ENCODE measurements at places on chromosomes 3 and 15.

DNA sequence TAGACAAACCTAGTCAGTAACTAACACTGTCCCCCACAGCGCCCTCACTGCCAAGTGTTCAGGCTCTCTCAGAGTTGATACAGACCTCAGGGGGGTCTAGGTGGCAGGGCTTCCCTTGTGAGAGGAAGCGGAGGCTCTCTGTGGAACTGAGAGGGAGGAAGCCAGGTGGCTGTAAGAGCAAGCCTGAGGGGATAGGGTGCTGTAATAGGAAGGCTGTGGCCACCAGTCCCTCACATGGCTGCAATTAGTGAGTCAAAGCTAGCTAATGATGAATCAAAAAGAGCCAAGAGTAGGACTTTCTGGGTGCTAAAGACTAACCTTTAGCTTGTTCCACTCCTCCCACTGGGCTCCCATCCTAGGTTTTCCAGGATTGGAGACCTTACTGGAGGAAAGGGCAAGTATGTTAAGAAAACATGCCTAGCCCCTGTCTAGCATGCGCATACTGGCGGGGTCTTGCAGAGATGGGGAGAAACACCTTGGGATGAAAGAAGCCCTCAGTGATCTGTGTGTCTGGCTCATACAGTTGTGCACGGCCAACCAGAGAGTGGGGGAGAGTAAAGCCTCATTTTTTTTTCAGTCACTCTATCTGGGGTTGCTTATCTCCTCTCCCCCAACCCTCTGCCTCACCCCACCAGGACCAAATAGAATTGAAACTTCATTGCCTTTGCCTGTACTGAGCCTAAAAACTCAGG is 13.3 kb upstream of the SOX2 start:
- DNase-seq, result no peak

DNA sequence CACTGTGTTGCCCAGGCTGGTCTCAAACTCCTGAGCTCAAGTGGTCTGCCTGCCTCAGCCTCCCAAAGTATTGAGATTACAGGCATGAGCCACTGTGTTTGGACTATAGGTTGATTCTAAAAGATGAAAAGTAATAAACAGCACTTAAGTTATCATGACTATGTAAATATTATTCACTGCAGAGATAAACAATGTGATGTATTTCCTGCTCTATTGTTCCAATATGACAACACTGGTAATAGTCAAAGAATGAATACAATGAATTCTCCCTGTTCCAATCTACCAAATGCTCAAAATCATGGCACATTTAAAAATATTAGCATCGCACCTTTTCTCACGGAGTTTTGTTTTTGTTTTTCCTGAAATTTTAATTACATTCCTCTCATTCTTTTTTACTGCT is 36.8 kb upstream of the TBL1XR1 start:
- DNase-seq, result no peak

DNA sequence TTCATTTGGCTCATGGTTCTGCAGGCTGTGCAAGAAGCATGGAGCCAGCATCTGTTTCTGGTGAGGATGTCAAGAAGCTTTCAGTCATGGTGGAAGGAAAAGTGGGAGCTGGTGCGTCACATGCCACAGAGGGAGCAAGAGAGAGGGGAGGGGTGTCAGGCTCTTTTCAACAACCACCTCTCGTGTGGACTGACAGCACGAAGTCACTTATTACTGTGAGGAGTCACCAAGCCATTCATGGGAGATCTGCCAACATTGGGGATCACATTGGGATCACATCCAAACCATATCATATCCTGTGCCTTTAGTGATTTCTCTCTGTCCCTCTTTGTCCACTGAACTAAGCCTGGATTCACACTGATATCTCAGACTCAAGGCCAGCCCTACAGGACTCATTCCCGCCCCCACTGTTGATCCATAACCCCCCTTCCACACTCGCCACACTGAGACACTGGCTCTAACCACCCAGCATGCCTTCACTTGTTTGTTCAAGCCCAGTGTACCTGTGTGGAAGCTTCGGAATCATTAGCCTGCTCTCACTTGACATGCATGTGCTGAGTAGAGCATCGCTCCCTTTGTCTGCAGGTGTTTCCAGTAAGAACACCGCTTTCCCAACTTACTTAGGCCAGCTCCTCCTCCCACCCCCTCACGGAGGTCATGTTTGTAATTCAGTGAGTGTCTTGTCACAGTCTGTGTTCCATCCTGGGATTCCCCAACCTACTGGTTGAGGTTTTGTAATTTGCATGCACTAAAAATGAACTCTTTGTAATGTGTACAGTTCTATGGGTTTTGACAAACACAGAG is 132.2 kb downstream of the KLF13 start:
- DNase-seq, result no peak

- no peak for DNase-seq
Measured at GRCh38 chr3:8482960-8483665, 18.5 kb upstream of the LMCD1 start.

DNA sequence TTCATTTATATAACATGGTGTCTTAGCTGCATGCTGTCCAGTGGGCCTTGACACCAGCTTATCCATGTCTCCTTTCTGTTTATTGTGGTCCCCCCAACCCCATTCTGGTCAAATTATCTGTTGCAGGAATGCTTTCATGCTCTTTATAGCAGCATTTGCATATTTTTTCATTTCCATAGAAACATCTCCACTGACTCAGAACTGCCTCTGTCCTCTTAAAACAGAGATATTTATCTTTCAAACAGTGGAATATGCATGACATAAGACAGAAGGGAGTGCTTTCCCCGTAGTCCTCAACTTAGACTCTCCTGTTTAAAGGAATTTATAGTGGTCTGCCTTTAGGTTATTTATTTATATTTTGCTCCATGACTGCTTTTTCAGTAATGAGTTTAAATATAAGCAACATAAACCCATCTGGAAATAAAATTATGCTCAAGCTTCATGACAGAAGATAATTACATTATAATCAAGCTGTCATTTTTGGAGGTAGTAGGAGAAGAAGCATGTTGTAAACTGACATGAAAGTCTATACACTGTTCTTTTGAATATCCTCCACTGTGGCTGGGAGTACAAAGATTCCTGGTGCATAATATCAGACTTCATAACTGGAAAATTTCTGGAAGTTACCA is 179.5 kb upstream of the CD96 start:
- no peak for DNase-seq

GRCh38 chr3:43146599-43146998 is 40.7 kb upstream of the POMGNT2 start:
- DNase-seq, result no peak

DNA sequence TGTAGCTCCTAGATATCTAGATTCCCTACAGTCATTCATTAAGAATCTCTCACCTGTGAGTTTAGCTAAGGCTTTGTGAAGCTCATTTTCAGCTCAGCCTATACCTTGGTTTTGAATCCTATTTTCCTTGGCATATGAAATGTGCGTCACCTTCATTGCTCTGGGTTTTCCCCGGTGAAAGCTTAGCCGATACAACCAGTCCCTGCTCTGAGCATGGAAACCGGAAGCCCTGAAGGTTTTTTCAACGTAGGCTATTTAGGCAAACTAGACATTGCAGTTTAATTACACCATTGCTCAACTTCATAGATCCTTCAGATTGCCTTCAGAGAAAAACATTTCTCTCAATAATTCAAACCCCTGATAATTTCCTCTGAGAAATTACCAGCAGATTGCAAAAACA is 206.8 kb upstream of the TPRG1 start:
- DNase-seq, result no peak

GRCh38 chr3:169213956-169214355 is 449.6 kb downstream of the MECOM start:
- DNase-seq, result no peak

DNA sequence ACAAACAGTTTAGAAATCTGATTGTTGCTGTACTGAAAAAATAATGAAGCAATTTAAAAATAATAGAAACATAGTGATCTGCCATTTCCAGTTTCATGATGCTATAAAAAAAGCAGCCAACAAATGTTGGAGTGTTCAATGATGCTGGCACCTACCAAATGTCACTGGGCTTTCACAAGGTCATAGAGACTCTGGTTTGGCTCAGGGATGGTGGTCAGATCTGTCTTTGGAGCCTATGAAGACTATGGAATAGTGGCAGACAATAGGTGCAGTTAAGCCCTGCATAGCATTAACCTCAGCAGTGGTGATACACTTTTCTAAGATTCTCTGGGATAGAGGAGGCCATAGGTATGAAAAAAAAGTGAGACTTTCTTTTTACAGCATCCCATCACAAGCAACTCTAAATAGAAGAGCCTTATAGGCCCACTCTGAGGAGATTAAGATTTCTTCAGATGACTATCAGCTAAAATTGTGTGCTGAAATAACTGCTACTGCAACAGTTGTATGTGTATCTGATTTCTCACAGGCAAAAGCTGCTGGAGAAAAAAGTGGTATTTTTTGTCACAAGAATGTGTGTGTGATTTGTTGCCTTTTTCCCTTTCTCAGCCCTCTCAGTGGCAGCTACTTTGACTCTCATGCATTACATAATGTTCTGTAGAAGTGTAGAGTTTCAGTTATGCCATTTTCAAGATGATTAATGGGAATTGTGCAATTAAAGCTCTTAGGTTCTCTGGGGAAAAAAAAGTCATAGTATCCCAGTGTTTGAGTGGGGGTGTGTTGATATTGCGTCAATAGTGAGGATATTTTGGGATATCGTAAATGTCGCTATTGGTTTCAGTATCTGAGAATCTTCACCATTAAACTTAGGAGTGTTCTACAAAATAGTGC is 137.4 kb downstream of the MBNL1 start:
- no peak for DNase-seq

GRCh38 chr15:84402856-84403608 is 167.5 kb downstream of the GOLGA6L4 start:
- DNase-seq, result no peak

- no peak for DNase-seq
Measured at GRCh38 chr3:181896605-181897004, 184.9 kb downstream of the SOX2 start.

DNA sequence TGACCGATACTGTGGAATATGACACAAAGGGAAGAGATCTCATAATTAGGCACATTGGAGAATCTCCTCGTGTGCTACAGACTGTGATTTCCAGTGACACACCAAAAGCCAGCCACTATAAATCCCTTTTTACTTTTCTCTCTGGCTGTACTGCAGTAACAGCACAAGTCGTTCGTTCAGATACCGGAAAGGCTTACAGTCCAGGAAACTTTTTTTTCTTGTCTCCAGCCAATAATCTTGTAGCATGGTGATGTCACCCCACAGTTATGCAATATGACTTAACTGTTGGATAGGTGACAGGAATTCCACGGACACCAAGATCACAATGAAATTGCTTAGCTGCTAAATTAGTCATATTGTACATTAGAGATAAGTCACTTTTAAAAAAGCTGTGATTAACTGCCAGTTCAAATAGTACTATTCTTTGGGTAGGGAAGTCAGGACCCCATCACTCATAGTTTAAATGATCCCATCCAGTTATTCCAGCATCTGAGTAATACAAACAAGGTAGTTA is 36.3 kb upstream of the TSC22D2 start:
- no peak for DNase-seq

DNA sequence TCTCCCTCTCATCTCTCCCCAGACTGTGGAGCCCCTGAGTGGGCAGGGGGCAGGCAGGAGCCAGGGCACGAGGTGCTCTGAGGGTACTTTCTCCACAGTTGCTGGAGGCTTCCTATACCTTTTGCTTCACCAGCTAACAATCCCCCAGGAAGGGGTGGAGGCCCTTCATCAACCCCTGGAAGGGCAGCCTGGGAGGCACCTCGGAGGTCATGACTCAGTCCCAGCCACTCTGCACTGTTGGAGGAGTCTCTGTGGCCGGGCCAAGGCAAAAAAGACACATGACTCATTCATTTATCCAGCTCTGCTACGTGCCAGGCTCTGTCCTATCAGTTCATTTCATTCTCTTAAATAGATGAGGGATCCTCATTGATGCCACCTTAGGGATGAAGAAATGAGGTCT is 15.6 kb upstream of the KY start:
- DNase-seq, result no peak

GRCh38 chr15:81942655-81943195 is 103.1 kb downstream of the MEX3B start:
- DNase-seq, result no peak

DNA sequence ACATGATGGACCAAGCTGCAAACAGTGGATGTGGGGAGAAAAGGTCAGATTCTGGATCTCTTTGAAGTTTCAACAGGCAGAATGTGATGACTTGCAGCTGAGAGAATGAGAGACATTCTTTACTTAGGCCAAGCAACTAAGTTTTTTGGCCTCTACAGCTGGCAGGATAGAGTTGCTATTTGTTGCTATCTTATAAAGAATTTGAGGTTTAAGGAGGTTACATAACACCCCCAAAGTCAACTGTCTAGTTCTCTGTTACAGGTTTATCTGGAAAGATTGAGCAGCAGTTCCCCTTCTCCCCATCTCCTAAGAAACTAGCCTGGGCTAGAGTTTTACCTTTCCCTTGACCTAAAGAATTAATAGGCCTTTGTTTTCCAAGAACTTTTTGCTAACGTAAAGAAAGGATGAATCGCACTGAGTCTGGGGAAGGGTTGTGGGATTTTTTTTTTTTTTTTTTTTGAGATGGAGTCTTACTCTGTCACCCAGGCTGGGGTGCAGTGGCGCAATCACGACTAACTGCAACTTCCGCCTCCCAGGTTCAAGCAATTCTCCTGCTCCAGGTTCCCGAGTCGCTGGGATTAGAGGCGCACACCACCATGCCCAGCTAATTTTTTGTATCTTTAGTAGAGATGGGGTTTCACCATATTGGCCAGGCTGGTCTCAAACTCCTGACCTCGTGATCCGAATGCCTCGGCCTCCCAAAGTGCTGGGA is 26.6 kb upstream of the SLMAP start:
- DNase-seq, result no peak
